ENCODE measurements at places on chromosomes 5 and 9.

DNA sequence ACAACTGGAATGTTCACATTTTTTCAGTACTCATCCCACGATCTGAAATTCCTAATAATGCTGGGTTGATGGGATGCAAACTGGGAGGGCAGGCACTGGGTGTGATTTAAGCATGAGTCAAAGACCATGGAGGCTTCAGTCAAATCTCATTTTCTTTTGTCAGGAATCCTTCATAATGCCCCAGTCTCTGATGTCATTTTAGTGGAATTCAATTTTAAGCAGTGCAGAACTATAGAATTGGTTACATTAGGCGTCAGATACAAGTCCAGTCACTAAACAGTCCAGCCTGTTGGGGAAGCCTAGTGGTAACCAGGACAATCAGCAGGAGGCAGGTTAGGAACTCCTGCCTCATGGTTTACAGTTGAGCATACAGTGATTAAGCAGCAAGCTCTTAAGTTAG, 41.0 kb upstream of the TMEM215 start:
- DNase-seq = no peak

DNA sequence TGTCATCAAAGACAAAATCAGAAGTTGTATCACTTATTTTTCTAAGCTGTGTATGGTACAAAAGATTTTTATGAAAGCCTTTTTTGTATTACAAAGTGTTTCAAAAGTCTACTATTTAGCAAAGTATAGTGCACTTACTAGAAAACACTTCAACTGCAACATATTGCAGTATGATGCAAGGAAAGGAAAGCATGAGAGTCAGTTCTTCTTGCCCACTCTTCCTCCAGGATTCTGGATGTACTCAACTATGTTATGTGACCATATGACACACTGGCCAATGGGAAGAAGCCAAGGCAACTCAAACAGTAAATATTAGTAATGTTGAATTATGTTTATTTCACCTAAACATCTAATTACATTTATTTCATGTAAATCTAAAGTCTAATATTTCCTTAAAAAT, 49.5 kb upstream of the TYRP1 start:
- DNase-seq = no peak

GRCh38 chr9:18268381-18268780, 205.6 kb upstream of the ADAMTSL1 start:
- DNase-seq = no peak

DNA sequence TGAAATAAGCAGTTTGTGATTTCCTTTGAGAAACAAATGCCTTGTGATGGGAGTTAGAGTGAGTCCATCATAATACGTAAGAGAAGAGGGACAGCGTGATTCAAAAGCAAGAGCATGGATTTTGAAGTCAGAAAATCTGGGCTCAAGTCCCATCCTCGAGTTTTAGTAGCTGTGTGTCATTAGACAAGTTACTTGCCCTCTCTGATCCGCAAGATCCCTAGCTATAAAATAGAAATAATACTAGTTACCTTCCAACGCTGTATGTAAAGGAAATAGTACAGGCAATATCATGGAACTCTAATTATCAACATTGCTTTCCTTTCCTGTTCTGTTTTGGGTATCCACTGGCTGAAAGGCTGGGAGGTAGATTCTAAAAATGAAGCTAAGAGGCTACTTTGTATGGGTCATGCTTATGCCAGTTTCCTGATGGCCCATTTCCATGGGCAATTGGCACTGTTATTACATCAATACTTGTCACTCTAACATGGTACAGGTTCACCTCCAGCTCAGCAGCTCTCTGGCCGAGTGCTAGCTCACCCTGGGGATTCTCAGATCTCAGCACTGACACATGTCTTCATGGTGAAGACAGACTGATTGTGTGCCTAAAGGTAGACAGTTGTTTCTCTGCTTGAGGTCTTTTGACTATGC, 241.7 kb upstream of the KLF4 start:
- DNase-seq = no peak

- DNase-seq = no peak
Measured at GRCh38 chr5:96758621-96759020, 49.1 kb downstream of the ERAP1 start.

DNA sequence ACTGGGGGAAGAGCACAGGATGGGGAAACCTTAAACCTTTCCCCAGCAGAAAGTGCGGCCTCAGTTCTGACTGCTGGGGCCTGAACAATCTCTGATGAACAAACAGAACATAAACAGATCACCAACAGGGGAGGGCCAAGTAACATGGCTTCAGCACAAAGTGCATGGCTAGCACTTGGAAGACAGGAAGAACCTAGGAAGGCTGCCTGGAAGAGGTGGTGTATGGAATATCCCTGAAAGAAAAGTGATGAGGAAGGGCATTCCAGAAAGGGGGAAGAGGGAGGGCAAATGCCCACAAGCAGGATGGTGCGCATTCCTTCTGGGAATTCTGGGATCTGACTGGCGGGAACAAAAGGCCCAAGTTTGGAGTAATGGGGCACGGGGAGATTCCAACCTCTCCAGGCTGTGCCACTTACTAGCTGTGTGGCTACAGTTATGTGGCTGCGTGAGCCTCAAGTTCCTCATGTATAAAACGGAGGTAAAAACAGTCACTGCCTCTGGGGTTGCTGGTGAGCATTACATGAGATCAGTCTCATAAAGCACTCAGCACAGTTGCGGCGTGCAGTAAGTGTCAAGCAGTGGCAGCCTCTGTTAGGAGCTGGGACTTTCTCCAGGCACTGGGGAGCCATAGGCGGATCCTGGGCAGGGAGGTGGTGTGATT, 1.6 kb downstream of the PDGFRB start:
- no peak for DNase-seq

DNA sequence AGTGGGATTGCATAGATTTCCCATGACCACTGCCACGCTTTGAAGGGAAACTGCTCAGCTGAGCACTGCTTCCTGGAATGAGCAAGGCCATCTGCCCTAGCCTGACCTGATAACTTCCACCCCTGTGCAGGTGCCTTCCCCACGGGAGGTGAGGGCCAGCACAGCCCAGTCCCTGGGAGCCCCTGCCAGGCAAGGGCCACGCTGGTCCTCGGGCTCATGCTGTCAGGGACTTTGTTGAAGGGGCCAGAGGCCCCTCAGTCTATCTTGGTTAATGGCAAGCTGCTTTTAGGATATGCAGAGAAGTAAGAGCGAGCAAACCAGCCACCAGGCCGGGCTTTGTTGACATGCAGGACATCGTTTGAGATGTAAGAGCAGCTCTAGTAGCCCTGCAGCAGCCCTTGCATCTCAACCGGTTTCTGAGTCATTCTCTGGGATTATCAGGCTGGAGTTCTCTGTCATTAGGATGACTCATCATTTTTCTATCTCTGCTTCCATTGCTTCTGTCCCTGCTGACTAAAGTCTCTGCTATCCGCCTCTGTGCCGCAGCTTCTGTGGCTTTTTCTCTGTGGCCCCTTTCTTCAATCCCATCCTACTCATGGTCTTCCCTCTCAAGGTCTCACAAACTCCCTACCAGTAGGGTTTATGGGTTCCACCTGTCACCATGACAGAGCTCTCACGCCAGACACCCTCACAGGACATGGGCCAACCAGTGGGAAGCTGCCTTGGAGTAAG, 30.6 kb upstream of the IQGAP2 start:
- DNase-seq = no peak

DNA sequence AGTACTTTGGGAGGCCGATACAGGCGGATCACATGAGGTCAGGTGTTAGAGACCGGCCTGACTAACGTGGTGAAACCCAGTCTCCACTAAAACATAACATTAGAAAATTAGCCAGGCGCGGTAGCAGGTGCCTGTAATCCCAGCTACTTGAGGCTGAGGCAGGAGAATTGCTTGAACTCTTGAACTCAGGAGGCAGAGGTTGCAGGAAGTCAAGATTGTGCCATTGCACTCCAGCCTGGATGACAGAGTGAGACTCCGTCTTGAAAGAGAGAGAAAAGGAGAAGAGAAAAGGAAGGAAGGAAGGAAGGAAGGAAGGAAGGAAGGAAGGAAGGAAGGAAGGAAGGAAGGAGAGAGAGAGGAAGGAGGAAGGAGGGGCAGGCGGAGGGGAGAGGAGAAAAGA, 45.1 kb downstream of the MYO10 start:
- DNase-seq = no peak

- no peak for DNase-seq
Measured at GRCh38 chr9:133539991-133540697, 5.6 kb downstream of the ADAMTSL2 start.

DNA sequence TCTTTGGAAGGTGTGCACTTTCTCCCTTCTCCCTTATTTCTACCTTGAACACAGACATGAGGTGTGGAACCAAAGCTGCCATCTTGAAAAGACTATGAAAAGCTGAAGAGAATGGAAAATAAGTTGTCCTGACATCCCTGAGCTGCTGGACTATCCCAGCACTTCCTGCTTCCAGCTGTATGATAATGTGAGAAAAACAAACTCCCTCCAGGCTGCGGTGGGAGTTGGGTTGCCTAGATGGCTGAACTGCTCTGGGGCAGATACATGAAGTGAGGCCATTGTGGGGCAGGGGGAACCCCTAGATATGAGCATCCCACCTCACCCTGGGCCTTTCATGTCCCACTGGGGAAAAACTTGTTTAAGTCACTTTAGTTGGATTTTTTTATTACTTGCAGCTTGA, 82.4 kb downstream of the BOD1 start:
- DNase-seq = no peak

- no peak for DNase-seq
Measured at GRCh38 chr9:19976226-19976625, 187.4 kb upstream of the SLC24A2 start.

GRCh38 chr9:115207003-115207836, 89.3 kb upstream of the TNC start:
- no peak for DNase-seq

GRCh38 chr5:15573590-15573989, 73.6 kb downstream of the FBXL7 start:
- DNase-seq = no peak
